Osteoblast (primary cell): ENCODE measurements at places on chromosomes 7 and 10. TPM values are rescaled to one million over a fixed set of nuclear protein-coding genes. Genes with fewer than 3 reads are reported as not detected.

- no peak for DNase-seq
These were observed 14.9 kb upstream of the CCDC3 start for GRCh38 chr10:13016426-13016825.

DNA sequence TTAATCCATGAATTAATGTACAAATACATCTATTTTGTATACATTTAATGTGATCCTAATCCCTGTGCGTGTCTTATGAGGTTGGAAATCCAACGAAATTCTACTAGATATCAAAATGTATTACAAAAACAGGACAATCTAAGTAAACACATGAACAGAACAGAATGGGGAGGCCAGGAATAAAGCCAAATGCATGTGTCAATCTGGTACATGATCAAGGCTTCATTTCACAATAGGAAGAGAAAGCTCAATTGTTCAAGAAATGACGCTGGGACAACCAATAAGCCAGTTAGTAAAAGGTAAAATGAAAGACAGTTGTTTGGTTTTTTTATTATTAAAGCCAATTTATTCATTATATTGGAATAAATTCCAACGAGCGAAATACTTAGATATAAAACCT lies 83.0 kb downstream of the COL13A1 start:
- DNase-seq = no peak

DNA sequence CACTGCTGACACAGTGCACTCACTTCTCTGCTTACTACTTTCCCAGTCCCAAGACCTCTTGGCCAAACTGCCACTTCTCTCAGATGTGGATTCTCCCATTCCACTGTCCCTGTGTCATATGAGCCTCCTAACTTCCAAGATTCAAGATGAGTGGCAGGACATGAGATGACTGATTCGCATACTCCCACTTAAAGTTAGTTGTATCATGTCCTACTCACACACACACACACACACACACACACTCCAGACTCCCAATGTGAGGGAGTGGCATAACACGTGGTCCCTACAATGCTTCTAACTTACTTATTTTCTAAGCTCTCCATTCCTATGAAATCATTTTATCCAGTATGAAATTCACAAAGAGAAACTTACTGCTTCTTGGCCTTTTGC lies 67.0 kb upstream of the CAV2 start:
- DNase-seq = no peak

GRCh38 chr7:102028206-102028826 lies 210.9 kb downstream of the CUX1 start:
- no peak for DNase-seq

GRCh38 chr7:15175152-15175551 lies 272.6 kb upstream of the DGKB start:
- no peak for DNase-seq

DNA sequence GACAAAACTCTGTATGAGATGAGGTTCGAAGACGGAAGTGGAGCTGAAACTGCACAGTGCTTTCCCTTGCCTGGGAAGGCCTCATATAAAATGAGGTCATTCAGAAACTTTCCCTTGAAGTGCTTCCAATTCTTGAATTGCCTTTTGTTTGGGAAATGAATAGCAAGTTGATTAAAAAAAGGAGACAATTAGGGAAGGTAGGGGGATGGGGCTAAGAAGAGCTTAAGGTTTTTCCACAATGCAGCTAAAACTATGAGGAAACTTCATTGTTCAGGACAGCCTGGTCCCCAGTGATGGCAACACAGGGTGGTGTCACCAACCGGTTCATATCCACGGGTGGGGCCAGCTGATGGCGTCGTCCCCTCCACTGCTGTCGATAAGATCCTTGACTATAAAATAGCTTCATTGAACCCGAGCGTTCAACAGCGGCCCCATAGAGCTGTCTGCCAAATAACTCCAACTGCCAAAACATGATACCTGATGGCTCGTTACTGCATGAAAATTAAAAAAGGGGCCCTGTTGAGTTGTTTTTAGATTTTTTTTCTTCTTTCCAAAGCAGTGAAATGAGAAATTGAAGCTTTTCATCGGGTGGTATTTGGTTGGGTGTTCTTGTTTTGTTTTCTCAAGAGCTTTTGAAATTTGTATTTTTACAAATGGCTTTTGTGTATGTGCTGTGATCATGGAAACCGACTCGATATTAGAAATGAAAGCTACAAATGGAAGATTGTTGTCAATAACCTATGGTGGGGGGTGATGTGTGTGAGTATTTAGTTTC lies 2.8 kb upstream of the CELF2 start:
- DNase-seq = no peak

Gene LBX1
- not detected in 2 replicates for total RNA-seq

Gene KLF14
- total RNA-seq = not detected in 2 replicates

Gene MEOX2
- 3.8 and 4.7 TPM in 2 replicates for total RNA-seq

Gene LRRC18
- not detected in 2 replicates for total RNA-seq
